Endodermal cell (in vitro differentiated cells): ENCODE measurements at places on chromosomes 4 and X.

- no peak for DNase-seq
- H3K27me3 ChIP-seq, result no peaks in the 10 kb centered on the region
- H3K4me1 ChIP-seq, result no peaks in the 10 kb centered on the region
- no peak overlapping the region for H3K27ac ChIP-seq
- H3K36me3 ChIP-seq, result peaks cover 71% of the 10 kb centered on the region
- no peak overlapping the region for H3K4me3 ChIP-seq
These were observed 235.9 kb downstream of the OR13H1 start for GRCh38 chrX:131779741-131780140.

DNA sequence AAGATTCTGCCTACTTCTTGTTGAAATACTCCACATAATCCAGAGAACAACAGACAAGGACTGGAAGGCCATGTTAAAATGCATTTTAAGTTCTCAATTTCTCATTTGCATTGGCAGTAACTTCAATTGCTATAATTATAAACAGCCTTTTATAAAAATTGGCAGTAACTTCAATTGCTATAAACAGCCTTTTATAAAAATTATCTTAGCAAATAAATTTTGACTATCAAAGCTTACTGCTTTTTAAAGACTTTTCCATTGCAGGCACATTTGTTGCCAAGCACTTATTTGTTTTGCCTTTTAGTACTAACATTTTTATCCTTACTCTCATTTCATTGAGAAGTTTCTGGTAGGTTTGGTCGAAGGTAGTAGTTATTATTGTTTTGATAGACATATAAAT lies 17.8 kb downstream of the SCFD2 start:
- no peak overlapping the region for H3K27ac ChIP-seq
- H3K4me1 ChIP-seq, result no peaks in the 10 kb centered on the region
- H3K4me3 ChIP-seq, result no peak overlapping the region
- DNase-seq, result no peak
- no peaks in the 10 kb centered on the region for H3K27me3 ChIP-seq

DNA sequence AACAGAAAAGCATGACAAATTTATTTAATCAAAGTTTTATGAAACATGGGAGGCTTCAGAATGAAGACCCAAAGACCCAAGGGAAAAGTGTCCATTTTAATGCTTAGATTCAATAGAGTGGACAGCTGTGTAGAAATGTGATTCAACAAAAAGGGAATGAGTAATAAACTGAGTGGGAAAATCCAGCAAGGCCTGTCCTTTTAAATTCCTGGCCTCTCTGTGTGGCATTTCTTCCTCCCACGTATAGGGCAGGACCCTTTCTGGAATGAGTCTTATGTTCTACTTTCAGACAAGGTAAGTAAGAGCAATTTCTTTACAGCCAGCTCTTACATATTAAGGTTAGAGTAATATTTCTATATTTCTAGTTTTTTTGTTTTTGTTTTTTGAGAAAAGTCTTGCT lies 14.5 kb downstream of the AASDH start:
- no peak overlapping the region for H3K27ac ChIP-seq
- DNase-seq, result no peak
- no peaks in the 10 kb centered on the region for H3K4me1 ChIP-seq
- H3K27me3 ChIP-seq, result no peaks in the 10 kb centered on the region

GRCh38 chr4:89829470-89830138 lies 7.4 kb downstream of the SNCA start:
- no peaks in the 10 kb centered on the region for H3K36me3 ChIP-seq
- peaks cover 2% of the 10 kb centered on the region for H3K27me3 ChIP-seq
- H3K27ac ChIP-seq, result no peak overlapping the region
- no peak overlapping the region for H3K4me3 ChIP-seq
- no peaks in the 10 kb centered on the region for H3K4me1 ChIP-seq

DNA sequence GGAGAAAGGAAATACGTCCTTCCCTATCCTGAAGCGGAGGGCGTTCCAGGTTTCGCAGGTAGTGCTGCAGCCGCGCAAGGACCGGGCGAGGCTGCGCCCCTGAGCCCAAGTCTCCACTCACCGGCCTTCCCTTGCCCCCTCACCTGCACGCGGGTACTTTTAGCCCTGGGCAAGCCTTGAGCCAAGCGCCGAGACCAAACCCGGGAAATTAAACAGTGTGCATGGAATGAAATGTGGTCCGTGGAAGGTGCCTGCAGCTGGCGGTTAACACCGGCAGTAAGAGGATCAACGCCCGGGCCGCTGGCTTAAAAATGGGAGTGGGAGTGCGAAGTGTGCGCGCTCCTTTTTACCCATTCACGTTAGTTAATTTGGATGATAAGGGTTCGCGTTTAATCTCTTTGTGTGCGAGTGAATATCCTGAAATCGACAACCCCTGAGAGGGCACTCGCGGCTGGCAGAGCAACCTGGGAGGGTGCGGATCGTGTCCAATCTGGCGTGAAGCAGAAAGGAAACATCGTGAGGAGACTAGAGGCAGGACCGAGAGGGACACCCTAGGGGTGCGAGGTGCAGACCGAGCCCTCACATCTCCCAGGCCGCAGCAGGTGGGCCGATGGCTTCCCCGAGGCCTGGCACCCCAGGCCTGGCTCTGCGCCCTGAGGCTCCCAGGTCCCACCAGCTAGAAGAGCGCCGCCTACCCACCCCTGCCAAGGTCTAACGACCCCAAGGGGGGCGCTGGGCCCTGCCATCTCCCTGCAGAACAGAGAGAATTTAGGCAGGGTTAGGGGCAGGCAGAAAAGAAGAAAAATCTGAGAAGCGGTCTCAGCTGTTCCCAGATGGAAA lies 2.0 kb upstream of the HELT start:
- peak; percentile 64 for DNase-seq
- H3K4me3 ChIP-seq, result peak overlapping the region; percentile 55
- H3K36me3 ChIP-seq, result no peaks in the 10 kb centered on the region

DNA sequence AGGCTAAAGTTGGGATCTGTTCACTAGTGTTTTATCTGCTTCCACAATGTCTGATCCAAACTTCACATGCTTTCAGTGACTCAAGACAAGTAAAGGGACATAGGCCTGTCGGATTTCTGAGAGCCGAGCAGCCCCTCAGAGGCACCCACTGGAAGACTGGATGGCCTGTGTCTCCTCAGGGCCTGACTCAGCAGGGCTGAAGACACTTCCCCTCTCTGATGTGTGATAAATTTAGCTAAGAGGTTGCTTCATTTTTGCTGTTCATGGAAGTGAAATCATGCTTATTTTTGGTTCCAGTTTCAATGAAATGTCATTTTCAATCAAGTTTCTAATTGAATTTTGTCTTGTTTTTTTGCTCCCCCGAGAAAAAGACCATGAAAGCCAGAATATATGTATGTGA lies 93.7 kb downstream of the MXRA5 start:
- no peaks in the 10 kb centered on the region for H3K4me1 ChIP-seq
- no peak for DNase-seq
- no peak overlapping the region for H3K4me3 ChIP-seq
- no peaks in the 10 kb centered on the region for H3K36me3 ChIP-seq

- no peak overlapping the region for H3K27ac ChIP-seq
- no peaks in the 10 kb centered on the region for H3K36me3 ChIP-seq
- no peaks in the 10 kb centered on the region for H3K4me1 ChIP-seq
These were observed 97.1 kb downstream of the TMA16 start for GRCh38 chr4:163591614-163592020.

GRCh38 chrX:103927030-103927429 lies 35.4 kb upstream of the TMSB15B start:
- no peak overlapping the region for H3K27ac ChIP-seq
- H3K4me3 ChIP-seq, result no peak overlapping the region
- H3K4me1 ChIP-seq, result no peaks in the 10 kb centered on the region
- no peaks in the 10 kb centered on the region for H3K36me3 ChIP-seq

- H3K27me3 ChIP-seq, result no peaks in the 10 kb centered on the region
- H3K27ac ChIP-seq, result no peak overlapping the region
- H3K36me3 ChIP-seq, result no peaks in the 10 kb centered on the region
- no peaks in the 10 kb centered on the region for H3K4me1 ChIP-seq
- H3K4me3 ChIP-seq, result no peak overlapping the region
- no peak for DNase-seq
These were observed 154.8 kb upstream of the ZFP42 start for GRCh38 chr4:187840814-187841213.

GRCh38 chrX:41082783-41083182 lies 2.5 kb upstream of the USP9X start:
- no peaks in the 10 kb centered on the region for H3K27me3 ChIP-seq
- no peak overlapping the region for H3K27ac ChIP-seq
- H3K36me3 ChIP-seq, result no peaks in the 10 kb centered on the region
- DNase-seq, result no peak
- H3K4me3 ChIP-seq, result no peak overlapping the region
- H3K4me1 ChIP-seq, result no peaks in the 10 kb centered on the region

- peak; percentile 42 for DNase-seq
- no peaks in the 10 kb centered on the region for H3K4me1 ChIP-seq
- no peak overlapping the region for H3K27ac ChIP-seq
These were observed 30.0 kb downstream of the C4orf50 start for GRCh38 chr4:5988086-5988845.

GRCh38 chrX:13285229-13285628 lies 34.6 kb downstream of the ATXN3L start:
- H3K4me1 ChIP-seq, result no peaks in the 10 kb centered on the region
- no peaks in the 10 kb centered on the region for H3K27me3 ChIP-seq
- DNase-seq, result no peak
- no peak overlapping the region for H3K4me3 ChIP-seq
- no peak overlapping the region for H3K27ac ChIP-seq
- no peaks in the 10 kb centered on the region for H3K36me3 ChIP-seq

DNA sequence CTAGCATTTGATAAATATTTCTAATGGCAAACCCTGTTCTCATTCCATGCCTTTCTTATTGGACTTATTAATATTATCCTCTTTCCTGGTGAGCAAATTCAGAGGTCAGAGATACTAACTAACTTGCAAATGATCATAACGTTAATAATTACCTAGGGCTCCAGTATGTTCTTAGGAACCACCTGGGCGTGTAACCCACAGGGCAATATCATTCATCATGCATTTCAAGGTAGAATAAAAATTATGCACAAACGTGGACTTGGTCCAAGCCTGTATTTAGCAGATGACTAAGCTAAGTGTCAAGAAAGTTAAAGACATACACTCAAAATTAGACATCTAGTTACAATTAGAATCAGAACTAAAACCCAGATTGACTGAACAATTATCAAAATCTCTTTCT lies 850.1 kb downstream of the TRIML1 start:
- DNase-seq, result no peak
- no peaks in the 10 kb centered on the region for H3K36me3 ChIP-seq
- H3K4me1 ChIP-seq, result no peaks in the 10 kb centered on the region
- no peak overlapping the region for H3K27ac ChIP-seq
- H3K27me3 ChIP-seq, result no peaks in the 10 kb centered on the region

DNA sequence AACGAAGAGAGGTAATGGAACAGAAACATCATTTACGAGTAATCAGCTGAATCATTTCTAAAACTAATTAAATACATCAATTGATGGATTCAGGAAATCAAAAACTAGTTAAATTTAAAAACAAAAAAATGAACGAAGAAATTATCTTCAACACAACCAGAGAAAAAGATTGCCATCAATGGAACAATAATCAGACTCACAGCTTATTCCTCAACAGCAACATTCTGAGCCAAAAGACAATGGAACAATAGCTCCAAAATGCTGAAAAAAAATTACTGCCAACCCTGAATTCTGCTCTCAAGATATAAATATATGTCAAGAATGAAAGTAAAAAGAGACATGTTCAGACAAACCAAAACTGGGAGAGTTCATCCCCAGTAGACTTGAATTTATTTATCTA lies 65.5 kb upstream of the KLF3 start:
- no peak overlapping the region for H3K27ac ChIP-seq
- H3K4me3 ChIP-seq, result no peak overlapping the region

DNA sequence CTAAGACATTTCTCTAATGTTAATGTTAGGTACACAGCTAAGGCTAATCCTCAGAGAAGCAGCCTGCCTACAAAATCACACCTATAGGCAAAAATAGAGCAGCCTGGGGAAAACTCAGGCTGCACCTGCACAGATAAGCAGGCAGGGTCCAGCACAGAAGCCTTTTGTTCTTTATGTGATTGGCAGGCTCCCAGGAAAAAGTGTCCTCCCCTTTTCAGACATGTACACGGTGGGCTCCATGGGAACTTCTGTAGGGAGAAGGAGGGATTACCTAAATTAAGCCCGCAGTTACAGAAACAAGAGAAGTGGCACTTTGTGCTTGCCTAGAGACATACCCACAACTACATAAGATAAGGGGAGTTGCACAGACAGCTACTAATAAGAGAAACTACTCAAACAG lies 4.0 kb upstream of the HSPA4L start:
- H3K36me3 ChIP-seq, result no peaks in the 10 kb centered on the region
- peaks cover 13% of the 10 kb centered on the region for H3K4me1 ChIP-seq
- no peak for DNase-seq
- peaks cover 15% of the 10 kb centered on the region for H3K27me3 ChIP-seq
- no peak overlapping the region for H3K4me3 ChIP-seq

DNA sequence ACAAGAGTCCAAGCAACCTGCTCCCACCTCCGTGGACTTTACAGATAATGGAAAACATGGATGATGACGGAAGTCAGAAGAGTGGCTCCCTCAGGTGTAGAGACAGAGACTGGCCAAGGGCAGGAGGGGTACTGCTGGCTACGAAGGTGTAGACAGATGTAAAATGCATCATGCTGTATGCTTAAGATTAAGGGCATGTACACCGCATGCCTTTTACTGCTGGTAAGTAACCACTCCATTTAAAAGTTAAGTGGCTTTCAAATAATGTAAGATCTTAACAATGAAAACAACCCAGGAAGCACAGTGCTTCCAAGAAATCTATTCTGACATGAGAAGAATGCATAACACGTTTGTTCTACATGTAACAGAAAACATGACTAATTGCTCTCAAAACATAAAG lies 76.9 kb upstream of the FAM9B start:
- no peak overlapping the region for H3K27ac ChIP-seq
- H3K4me1 ChIP-seq, result no peaks in the 10 kb centered on the region
- no peaks in the 10 kb centered on the region for H3K27me3 ChIP-seq
- no peak overlapping the region for H3K4me3 ChIP-seq

- peaks cover 30% of the 10 kb centered on the region for H3K27me3 ChIP-seq
- DNase-seq, result no peak
- no peak overlapping the region for H3K4me3 ChIP-seq
- H3K36me3 ChIP-seq, result no peaks in the 10 kb centered on the region
These were observed 4.8 kb upstream of the KIAA0232 start for GRCh38 chr4:6777636-6778281.

DNA sequence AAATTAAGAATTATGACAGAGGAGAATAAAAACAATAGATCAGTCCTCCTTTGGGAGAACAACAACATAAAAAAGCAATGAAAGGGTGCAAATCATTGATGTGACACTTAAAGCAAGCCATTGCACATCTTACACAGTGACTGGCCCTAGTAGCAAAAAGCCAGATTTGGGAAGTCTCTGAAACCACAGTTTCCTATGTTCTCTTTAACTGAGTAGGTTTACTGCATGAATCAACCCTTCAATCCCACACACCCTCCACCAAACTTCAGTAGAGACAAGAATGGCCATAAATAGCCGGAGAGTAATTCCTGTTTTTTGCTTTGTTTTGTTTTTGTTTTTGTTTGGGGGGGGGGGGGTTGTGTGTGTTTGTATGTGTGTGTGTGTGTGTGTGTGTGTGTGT lies 180.8 kb downstream of the VEGFC start:
- no peaks in the 10 kb centered on the region for H3K27me3 ChIP-seq
- DNase-seq, result no peak
- no peak overlapping the region for H3K27ac ChIP-seq
- H3K36me3 ChIP-seq, result no peaks in the 10 kb centered on the region

GRCh38 chrX:18426004-18426320 lies 554 bp downstream of the CDKL5 start:
- no peak for DNase-seq
- H3K27me3 ChIP-seq, result no peaks in the 10 kb centered on the region
- peak overlapping the region; percentile 92 for H3K4me3 ChIP-seq
- H3K27ac ChIP-seq, result no peak overlapping the region
- H3K4me1 ChIP-seq, result no peaks in the 10 kb centered on the region
